ENCODE measurements at places on chromosomes 5 and 9.

GRCh38 chr5:6551287-6551954, 81.4 kb downstream of the NSUN2 start:
- DNase-seq: no peak

DNA sequence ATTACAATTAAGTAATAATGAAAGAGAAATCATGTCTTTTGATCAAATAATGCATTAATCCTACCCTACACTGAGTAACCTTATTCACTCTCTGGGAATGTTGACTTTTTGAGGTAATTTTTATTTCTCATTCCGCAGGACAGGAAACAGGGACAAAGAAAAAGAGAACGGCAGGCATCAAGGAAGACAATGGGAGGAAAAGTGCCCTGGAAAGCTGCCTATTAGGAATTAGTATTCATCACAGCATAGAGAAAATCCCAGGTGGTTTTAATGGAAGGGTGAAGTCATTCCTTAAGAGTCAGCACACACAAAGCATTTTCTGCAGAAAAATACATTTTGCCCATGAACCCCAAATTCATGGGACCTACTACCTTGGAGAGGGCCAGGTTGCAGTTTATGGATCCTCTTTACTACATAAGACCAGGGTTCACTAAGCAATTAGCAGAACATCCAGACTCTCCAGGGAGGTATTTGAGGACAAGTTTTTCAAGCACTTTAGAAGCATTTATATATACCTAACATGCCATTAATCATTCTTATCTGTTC, 9.4 kb downstream of the FSTL4 start:
- DNase-seq: no peak

- no peak for DNase-seq
Observed at GRCh38 chr5:123976379-123977033, 464.5 kb downstream of the CSNK1G3 start.

- DNase-seq: no peak
Observed at GRCh38 chr5:116881921-116882531, 307.4 kb upstream of the SEMA6A start.

DNA sequence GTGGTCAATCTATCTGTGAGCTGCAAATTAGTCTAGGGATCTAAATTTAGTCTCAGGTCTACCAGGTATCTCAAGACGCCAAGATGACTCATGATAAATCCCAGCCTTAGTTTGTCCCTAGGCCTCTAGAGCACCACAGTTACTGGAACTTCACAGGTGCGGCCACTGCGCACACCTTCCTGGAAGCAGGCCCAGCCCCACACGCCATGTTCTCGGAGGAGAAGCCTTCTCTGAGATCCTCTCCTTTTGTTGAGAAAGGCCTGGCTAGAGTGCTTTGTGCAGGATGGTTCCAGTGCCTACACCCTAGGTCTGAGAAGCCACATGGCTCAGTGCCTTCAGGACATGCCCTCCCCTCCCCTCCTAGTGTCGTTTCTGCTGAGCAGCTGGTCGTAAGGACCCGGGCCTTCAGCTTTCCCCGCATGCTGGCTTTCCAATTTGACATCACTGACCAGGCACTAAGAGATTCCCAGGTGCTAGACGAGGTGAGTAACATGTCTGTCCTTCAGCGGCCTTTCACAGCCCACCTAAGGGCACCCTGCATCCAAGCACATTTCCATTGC, 51.9 kb downstream of the IPPK start:
- no peak for DNase-seq

- DNase-seq: no peak
Observed at GRCh38 chr9:5543875-5544702, 33.8 kb downstream of the PDCD1LG2 start.

DNA sequence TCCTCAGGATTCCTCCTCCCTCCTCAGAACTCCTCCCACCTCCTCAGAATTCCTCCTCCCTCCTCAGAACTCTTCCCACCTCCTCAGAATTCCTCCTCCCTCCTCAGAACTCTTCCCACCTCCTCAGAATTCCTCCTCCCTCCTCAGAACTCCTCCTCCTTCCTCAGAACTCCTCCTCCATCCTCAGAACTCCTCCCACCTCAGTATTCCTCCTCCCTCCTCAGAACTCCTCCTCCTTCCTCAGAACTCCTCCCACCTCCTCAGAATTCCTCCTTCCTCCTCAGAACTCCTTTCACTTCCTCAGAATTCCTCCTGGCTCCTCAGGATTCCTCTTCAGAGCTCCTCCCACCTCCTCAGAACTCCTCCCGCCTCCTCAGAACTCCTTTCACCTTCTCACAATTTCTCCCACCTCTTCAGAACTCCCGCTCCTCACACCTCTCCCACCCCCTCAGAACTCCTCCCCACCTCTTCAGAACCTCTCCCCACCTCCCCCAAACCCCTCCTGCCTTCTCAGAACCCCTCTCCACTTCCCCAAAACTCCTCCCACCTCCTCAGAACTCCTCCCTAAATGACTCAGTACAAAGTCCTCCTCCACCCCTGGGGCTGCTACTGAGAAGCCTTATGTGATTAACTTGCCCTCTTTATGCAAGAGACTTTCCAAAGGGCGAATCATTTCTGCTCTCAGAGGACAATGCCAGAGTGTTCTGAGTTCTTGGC, 23.2 kb downstream of the SLC46A2 start:
- no peak for DNase-seq

DNA sequence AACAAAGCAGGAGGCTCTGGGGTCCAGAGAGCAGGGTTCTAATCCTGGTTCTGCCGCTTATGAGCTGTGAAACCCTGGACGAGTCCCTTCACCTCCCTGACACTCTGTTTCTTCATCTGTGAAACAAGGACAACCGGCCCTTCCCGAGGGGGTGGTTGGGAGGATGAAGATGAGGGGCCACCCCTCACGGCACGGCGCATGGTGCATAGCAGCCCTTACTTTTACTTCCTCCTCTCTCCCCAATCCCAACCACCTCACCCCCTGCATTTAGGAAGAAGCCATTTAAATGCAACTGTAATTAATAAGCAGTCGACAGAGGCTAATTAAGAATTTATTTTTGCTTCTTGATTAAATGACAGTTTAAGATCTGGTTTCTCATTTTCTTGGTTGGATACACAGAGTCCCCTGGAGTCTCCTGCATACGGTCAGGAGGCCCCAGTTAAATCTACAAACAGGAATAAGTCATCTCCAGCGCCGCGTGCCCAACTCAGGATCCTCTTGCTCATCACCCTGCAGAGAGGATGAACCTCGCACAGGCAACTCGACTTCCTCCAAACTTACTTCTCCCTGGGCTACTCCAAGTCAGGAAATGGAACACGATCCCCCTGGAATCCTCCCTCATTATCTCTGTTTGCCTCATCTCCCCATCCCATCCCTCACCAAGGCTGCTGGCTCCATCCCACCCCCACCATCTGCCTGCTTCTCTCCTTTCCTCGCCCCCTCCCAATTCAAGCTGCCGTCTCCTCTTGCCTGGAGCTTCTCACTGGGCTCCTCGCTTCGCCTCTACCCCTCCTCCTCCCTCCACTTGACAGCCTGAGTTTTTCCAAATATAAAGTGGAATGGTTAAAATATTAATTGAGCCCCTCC, 95.9 kb downstream of the HRH2 start:
- DNase-seq: no peak

DNA sequence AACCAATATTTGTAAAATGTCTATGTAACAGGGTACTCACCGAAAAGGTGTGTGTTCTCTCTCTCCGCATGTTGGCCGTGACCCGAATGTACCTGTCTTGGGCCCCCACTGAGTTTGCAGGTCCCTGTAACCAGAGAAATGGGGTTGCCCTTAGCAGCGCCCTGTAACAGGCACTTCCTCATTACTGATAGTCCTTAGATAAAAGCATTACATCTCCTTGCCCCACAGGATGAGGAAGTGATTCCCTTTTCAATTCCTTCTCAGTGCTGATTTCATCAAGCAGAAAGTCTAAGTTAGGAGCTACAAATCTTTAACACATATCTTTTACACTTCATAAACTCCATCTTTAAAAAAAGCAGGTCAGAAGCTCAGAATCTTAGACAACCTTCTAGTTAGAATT, 15.2 kb upstream of the HMHB1 start:
- DNase-seq: peak; percentile 6

DNA sequence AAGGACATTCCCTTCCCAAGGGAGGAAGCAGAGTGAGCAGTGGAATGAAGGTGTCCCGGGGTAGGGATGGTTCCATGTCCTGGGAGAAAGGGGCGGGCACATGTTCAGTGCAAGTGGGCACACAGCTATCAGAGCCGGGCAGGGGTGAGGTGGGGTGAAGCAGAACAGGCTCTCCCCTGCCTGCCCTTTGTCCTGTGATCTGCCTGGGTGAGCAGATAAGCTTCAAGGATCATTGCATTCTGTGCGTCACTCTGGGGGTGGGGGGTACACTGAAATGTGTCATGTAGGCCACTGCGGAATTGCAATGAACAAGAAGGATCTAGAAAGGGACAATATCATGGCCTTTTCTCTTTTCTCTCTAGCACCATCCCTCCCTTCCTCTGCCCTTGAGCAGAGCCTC, 61.7 kb upstream of the SHB start:
- no peak for DNase-seq

DNA sequence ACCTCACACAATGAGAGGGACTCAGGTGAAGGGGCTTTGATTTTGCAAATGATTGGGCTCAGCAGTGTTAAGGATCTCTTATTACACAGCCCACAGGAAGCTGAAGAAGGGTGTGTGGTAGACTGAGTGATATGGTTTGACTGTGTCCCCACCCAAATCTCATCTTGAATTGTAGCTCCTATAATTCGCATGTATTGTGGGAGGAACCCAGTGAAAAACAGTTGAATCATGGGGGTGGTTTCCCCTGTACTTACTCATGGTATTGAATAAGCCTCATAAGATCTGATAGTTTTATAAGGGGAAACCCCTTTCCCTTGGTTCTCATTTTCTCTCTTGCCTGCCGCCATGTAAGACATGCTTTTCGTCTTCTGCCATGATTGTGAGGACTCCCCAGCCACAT, 132.5 kb upstream of the FBXL7 start:
- no peak for DNase-seq

- DNase-seq: no peak
Observed at GRCh38 chr9:119934497-119934896, 565.3 kb upstream of the BRINP1 start.

DNA sequence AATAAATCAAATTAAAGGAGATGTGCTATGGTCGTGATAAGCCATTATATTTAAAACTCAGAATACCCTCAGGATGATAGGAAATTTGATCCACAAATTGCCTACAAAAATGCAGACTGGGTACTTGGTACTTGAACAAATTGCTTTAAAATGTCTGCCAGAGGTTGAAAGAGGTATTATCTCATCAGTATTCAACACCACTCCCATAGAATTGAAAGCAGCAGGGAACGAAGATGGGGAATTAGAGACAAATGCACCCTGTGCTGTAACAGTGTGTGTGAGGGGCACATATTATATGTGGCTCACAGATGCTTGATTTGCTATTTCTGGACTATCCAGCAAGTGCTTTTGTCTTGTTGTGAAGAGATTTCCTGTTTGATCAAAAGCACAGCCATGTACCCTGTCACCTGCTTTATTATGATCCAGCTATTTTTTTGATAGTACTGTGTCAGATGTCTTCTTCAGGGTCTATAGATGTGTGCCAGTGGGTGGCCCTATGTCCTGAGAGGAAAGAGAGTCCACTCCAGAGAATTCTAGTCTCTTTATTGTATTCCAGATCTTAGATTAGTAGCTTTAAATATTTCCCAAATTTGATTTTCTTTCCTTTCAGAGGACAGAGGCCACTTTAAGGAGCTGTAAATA, 120.1 kb downstream of the XRCC4 start:
- DNase-seq: no peak

DNA sequence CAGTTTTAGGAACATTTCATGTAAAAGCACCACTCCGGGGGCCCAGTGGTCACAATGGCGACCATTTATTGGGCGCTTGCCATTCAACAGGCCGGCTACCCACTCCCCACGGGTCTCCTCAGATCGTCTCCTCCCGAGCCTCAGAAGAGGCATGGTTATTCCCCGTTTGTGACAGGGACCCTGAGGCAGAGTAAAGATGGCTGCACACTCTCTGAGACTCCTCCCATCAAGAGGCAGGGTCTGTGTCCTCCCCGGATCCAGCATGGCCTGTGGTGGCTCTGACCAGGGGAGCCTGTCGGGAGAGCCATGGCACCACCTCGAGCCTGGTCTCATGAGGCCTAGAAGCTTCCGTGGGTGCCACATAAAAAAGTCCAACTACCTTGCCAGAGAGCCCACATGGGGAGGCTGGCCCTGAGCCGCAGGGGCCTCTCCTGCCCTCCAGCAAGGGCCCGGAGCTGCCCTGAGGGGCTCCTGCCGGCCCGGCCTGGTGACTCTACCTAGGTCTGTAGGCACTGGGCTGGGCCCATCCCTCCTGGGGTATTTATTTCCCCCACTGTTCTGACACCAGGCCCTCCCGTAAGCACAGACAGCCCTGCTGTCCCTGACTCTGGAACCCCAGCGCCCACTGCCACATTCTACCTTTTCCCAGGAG, 90.8 kb downstream of the VAV2 start:
- DNase-seq: no peak

GRCh38 chr9:69299315-69299714, 25.7 kb upstream of the ENTREP1 start:
- DNase-seq: no peak

GRCh38 chr9:75382126-75382525, 293.8 kb downstream of the OSTF1 start:
- no peak for DNase-seq

GRCh38 chr9:126027566-126027965, 280.4 kb downstream of the PBX3 start:
- no peak for DNase-seq

GRCh38 chr5:64637837-64638443, 52.4 kb upstream of the SHISAL2B start:
- DNase-seq: no peak

DNA sequence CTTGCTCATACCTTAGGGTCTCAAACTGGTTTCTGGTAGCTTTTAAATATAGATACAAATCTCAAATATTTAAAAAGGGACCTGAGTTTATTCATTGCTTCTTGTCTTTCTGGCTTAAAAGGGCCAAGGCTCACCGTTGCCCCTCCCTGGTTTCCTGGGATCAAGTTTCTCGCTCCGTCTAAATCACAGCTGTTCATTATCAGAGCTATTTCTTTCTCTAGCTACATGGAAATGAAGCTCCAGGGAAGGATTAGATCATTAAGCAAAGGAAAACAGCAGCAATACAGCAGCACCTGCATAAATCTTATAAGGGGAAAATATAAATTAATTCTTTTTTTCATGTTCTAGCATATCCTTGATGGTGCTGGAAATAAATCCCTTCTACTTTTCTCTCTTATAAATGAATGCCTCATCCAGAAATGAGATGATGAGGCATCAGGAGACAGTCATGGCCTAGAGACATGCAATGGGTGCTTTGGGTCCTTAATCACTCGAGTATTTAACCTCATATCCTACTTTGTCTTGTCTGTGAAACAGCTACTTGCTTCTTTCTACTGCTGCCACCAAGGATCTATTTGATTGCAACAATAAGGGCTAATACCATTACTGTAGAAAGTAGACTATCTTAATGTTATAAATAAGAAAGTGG, 320.1 kb downstream of the TRPM3 start:
- DNase-seq: no peak

GRCh38 chr5:106757672-106758071, 913.1 kb downstream of the EFNA5 start:
- DNase-seq: no peak

- no peak for DNase-seq
Observed at GRCh38 chr5:28903643-28904042, 1865.3 kb upstream of the CDH9 start.

All from AML-193 (cell line).